ENCODE measurements at places on chromosomes 13 and 19. TPM values are rescaled to one million over a fixed set of nuclear protein-coding genes. Genes with fewer than 3 reads are reported as not detected.
A peak's percentile ranks its signal among the peaks of the same experiment; 100 is the strongest.

- H3K36me3 ChIP-seq, result no peaks in the 10 kb centered on the region
- no peak for DNase-seq
Observed at GRCh38 chr19:9075064-9075949, 11.6 kb upstream of the OR1M1 start.

- peaks cover 5% of the 10 kb centered on the region for H3K4me1 ChIP-seq
- no peak overlapping the region for H3K4me3 ChIP-seq
- H3K27ac ChIP-seq, result no peak overlapping the region
- H3K27me3 ChIP-seq, result peaks cover 12% of the 10 kb centered on the region
Observed at GRCh38 chr19:35822579-35822978, 9.9 kb upstream of the PRODH2 start.

DNA sequence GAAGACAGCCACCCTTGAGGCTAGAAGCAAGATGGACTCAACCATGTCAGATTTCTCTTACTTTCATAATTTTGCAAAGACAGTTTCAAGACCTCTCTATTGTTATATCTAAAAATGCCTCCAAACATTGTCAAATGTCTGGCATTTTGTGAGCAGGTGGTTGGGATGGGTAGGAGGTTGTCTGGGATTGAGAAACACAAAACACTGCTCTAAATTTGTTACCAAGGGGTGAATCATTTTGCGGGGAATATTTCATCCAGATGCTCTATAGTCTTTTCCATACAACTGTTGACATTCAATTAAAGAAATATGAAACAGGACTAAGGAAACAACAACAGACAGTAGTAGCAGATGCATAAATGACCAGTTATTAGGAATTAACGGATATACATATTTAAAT is 208.2 kb downstream of the ITGBL1 start:
- no peaks in the 10 kb centered on the region for H3K27me3 ChIP-seq
- no peak overlapping the region for H3K4me3 ChIP-seq
- no peaks in the 10 kb centered on the region for H3K36me3 ChIP-seq
- DNase-seq, result no peak
- H3K27ac ChIP-seq, result no peak overlapping the region

GRCh38 chr19:10826231-10826630 is 9.8 kb downstream of the TMED1 start:
- no peaks in the 10 kb centered on the region for H3K27me3 ChIP-seq
- H3K4me1 ChIP-seq, result peaks cover 3% of the 10 kb centered on the region

Gene C19orf73
- 1.0 TPM for total RNA-seq

GRCh38 chr13:27728271-27728670 is 64.0 kb upstream of the GSX1 start:
- H3K27ac ChIP-seq, result no peak overlapping the region
- no peak overlapping the region for H3K4me3 ChIP-seq
- no peaks in the 10 kb centered on the region for H3K36me3 ChIP-seq
- peaks cover 12% of the 10 kb centered on the region for H3K4me1 ChIP-seq
- peaks cover 2% of the 10 kb centered on the region for H3K27me3 ChIP-seq

DNA sequence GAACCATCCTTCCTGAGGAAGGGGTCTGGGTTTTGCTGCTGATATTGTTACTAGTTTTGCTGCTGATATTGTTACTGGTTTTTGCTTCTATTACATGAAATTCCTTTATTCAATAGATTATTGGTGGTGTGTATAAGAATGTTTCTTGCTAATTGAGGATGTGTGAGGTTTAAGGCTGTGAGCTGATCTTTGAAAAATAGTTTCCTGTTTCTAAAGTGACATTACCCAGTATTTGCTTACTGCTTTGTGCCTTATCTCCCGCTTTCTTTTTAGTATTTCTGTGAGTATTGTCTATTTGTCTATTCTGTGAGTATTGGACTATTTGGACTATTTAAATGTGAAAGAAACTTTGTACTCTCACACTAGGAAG is 38.2 kb upstream of the C1QTNF9 start:
- peak overlapping the region; percentile 97 for H3K27ac ChIP-seq
- H3K36me3 ChIP-seq, result peaks cover 46% of the 10 kb centered on the region
- peak overlapping the region; percentile 86 for H3K4me3 ChIP-seq
- H3K4me1 ChIP-seq, result peaks cover 94% of the 10 kb centered on the region

Gene ZNF534
- not detected for total RNA-seq

DNA sequence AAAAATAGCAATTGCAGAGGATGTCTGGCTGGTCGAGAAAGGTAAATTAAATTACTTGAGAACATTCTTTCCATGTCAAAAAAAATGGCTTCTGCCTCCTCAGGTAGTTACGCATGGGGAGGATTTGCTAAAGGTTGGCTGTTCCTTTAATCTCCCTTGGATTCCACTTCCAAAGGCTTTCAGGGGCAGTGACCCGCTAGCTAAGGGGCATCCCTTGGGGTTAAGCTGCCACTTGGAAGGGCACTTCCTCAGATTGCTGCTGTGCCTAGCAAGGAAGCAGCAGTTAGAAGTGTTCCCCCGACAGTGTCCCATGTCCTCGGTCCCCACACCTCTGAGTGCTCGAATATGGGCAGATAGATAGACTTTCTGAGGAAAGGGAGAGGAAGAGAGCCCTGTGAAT is 108.5 kb downstream of the RGCC start:
- no peak overlapping the region for H3K27ac ChIP-seq
- DNase-seq, result no peak
- H3K4me3 ChIP-seq, result no peak overlapping the region
- no peaks in the 10 kb centered on the region for H3K27me3 ChIP-seq
- peaks cover 4% of the 10 kb centered on the region for H3K36me3 ChIP-seq

GRCh38 chr19:18697680-18698079 is 14.2 kb downstream of the CRTC1 start:
- no peaks in the 10 kb centered on the region for H3K27me3 ChIP-seq
- H3K36me3 ChIP-seq, result no peaks in the 10 kb centered on the region
- H3K27ac ChIP-seq, result no peak overlapping the region
- peaks cover 24% of the 10 kb centered on the region for H3K4me1 ChIP-seq
- no peak for DNase-seq

Gene NLRP9
- not detected for total RNA-seq

Gene MEIOSIN
- not detected for total RNA-seq

GRCh38 chr13:39575641-39576238 is 27.3 kb downstream of the LHFPL6 start:
- no peaks in the 10 kb centered on the region for H3K36me3 ChIP-seq
- H3K27ac ChIP-seq, result no peak overlapping the region
- no peaks in the 10 kb centered on the region for H3K4me1 ChIP-seq
- no peaks in the 10 kb centered on the region for H3K27me3 ChIP-seq

GRCh38 chr13:22929381-22930126 is 251.2 kb upstream of the SGCG start:
- no peak overlapping the region for H3K4me3 ChIP-seq
- no peak overlapping the region for H3K27ac ChIP-seq
- no peaks in the 10 kb centered on the region for H3K36me3 ChIP-seq
- H3K27me3 ChIP-seq, result peaks cover 30% of the 10 kb centered on the region
- DNase-seq, result no peak

DNA sequence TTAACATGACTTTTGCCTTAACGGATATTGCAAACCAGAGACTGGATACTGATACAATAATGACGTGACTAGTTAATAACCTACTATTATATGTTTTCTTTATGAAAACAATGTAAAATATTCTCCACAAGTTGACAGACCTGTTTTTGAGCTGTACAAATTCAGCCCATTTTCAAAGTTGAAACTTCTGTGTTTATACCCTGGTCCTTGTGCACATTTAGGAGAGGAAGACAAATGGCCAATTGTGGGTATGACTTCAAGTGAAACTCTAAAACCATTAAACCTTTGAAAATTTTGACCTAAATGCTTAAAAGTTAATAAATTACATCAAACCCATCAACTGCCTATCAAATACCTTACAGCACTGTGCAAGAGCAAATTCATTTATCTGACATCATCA is 8.9 kb downstream of the SPRY2 start:
- no peaks in the 10 kb centered on the region for H3K36me3 ChIP-seq
- no peak overlapping the region for H3K27ac ChIP-seq
- H3K27me3 ChIP-seq, result no peaks in the 10 kb centered on the region
- DNase-seq, result no peak

- H3K4me3 ChIP-seq, result no peak overlapping the region
- peaks cover 4% of the 10 kb centered on the region for H3K4me1 ChIP-seq
- no peak for DNase-seq
- H3K36me3 ChIP-seq, result no peaks in the 10 kb centered on the region
- peaks cover 2% of the 10 kb centered on the region for H3K27me3 ChIP-seq
Observed at GRCh38 chr13:94433055-94433961, 46.2 kb downstream of the DCT start.

Gene NCR1
- not detected for total RNA-seq

Gene CD37
- 299 TPM for total RNA-seq

Gene PRODH2
- total RNA-seq, result not detected

Gene CDC16
- 59.6 TPM for total RNA-seq

DNA sequence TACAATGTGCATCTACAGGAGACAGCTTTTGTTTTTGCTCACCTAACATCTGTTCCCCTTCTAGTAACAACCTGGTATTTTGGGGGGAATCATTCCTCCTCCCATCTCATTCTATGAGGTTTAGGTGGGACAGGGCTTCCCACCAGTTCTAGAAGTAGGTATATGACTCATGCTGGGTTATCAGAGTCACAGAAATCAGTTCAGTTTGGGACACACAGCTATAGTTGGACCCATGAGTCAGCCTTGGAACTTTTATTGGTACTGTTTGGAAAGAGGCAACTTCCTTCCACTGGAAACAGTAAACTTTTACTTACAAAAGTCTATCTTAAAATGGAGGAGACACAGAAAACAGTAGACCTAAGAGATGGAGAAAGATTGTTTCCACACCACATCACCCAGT is 185.5 kb downstream of the DNAJC3 start:
- H3K36me3 ChIP-seq, result no peaks in the 10 kb centered on the region
- no peak overlapping the region for H3K4me3 ChIP-seq
- H3K27ac ChIP-seq, result no peak overlapping the region
- DNase-seq, result no peak
- no peaks in the 10 kb centered on the region for H3K27me3 ChIP-seq

Gene CD33
- 21.1 TPM for total RNA-seq
